ENCODE measurements at places on chromosomes 12 and 14.

- no peak for DNase-seq
Measured at GRCh38 chr12:106380954-106381353, 23.4 kb downstream of the POLR3B start.

DNA sequence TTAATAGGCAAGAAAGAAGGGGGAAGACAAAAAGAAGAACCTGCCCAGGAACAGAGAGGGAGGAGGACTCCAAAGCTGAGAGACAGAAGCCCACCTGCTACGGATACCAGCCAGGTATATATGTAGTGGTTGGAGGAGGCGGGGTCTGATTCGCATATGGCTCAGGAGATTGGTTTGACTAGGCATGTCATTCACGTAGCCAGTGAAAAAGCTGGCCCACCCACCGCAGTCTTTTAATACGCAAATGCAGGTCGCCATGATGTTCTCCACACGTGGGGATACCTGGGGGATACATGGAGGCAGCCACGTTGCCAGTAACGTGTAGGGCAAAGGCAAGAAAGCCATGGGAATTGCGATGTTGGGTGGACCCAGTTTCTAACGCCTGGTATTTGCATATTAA is 73.2 kb downstream of the NTS start:
- DNase-seq = no peak

DNA sequence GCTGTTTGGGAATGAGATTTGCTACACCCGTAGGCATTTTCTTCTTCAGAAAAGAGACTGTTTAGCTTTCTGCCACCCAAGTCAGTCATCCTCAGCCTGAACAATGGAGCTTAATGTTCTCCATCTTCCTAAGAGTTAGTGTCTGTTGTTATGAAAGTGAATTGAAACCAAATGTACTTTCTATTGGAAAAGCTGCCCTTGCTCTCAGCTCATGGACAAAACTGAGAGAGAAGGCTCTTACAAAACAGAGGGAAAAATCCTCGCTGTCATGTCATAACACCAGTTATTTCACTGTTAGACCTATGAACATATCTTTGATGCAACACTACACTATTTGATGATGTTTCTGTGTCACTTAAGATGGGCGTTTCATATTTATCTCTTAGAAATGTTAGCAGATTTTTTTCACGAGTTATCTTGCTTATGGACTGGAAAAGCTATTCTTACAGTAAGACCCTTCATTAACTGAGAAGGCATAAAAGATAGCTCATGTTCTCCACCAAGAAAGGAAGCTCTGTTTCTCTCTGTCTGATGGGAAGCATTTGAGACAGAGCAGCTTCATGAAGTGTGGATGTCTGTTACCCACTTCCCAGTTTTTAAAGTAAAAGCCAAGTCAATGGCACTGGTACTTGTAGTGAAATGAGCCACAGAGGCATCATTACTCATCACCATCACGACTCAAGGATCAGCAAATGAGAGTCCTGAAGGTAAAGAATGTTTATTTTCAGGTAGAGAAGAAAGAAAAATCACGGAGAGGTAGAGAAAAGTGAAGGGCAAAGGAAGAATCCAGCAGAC is 483.9 kb downstream of the ZFP36L1 start:
- no peak for DNase-seq

- no peak for DNase-seq
Measured at GRCh38 chr12:77888611-77889010, 57.9 kb downstream of the NAV3 start.

DNA sequence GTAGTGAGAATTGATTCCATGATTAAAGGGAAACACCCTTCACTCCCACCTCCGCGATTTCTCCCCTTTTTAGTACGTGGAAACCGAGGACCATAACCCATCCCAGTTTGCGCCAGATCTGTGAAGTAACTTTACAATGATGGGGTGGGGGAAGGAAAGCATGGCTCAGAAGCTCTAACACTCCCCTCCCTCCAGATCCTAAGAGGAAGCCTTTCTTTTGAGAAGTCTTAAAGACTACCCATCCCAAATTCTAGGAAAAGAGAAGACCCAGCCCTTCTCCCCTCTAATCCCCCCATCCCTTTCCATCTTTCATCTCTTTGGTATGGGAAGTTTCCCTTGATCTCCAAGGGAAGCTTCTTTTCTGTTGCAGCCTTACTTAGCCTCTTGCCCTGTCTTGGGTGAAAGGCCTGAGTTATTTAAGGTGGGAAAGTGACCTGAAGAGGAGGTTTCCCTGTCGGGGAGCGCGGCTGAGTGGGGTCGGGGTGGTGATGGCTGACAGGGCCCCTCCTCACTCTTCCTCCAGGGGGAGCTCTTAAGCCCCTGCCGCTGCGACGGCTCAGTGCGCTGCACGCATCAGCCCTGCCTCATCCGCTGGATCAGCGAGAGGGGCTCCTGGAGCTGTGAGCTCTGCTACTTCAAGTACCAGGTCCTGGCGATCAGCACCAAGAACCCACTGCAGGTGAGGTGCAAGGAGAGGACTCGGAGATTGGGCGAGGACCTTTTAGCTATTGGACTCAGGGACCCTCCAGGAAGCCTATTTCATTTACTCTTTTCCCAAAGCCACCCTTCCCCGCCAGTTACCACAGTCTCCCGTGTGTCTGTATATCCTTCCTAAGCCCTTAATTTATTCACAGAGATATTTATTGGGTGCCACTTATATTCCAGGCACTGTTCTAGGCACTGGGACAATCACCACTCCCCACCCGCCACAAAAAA is 1.8 kb downstream of the MARCHF9 start:
- peak; percentile 73 for DNase-seq

- no peak for DNase-seq
Measured at GRCh38 chr12:22803725-22804124, 178.8 kb downstream of the ETNK1 start.

DNA sequence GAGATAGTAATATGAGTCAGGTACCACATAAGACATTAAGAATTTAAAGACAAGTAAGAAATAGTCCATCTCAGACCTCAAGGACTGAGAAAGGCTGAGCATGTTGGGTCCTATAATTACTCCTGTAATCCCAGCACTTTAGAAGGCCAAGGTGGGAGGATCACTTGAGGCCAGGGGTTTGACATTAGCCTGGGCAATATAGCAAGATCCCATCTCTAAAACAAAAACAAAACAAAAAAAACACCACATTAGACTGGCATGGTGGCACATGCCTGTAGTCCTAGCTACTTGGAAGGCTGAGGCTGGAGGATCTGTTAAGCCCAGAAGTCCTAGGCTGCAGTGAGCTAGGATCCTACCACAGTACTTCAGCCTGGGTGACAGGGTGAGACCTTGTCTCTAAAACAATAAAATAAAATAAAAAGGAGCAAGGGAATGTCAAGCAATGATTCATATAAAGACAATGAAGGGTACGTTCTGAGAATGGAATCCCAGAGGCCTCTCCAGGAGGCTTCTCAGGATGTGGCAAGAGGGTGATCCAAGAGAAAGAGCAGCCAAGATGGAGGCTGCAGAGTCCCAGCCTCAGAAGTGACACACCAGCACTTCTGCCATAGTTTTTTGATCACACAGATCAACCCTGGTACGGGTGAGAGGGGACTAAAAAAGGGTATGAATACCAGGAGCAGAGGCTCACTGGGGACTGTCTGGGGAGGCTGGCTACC is 206.4 kb downstream of the CRADD start:
- DNase-seq = no peak

GRCh38 chr14:72613231-72613974 is 280.5 kb downstream of the DPF3 start:
- DNase-seq = no peak

- DNase-seq = no peak
Measured at GRCh38 chr14:98957211-98958047, 314.6 kb downstream of the BCL11B start.

GRCh38 chr12:131606218-131606901 is 104.5 kb upstream of the SFSWAP start:
- peak; percentile 48 for DNase-seq

DNA sequence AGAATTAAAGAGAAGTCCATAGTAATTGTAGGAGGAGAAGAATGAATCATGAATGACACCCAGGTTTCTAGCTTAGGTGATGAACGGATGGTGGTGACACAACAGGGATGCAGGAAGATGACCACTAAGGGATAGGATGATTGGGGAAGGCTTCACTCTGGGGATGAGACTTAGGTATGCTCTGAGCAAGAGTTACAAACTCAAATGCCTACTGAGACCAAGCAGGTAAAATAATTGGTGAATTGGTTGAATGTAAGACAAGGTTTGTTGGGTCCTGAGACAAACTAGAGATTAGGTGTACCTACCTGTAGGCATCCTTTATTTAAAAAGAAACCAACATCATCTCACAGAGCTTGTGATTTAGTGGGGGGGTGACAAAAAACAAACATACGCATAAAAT is 116.3 kb downstream of the CFAP54 start:
- no peak for DNase-seq

GRCh38 chr12:11885261-11886038 is 185.3 kb upstream of the BCL2L14 start:
- DNase-seq = no peak

- DNase-seq = no peak
Measured at GRCh38 chr12:47223848-47224213, 144.1 kb upstream of the AMIGO2 start.

DNA sequence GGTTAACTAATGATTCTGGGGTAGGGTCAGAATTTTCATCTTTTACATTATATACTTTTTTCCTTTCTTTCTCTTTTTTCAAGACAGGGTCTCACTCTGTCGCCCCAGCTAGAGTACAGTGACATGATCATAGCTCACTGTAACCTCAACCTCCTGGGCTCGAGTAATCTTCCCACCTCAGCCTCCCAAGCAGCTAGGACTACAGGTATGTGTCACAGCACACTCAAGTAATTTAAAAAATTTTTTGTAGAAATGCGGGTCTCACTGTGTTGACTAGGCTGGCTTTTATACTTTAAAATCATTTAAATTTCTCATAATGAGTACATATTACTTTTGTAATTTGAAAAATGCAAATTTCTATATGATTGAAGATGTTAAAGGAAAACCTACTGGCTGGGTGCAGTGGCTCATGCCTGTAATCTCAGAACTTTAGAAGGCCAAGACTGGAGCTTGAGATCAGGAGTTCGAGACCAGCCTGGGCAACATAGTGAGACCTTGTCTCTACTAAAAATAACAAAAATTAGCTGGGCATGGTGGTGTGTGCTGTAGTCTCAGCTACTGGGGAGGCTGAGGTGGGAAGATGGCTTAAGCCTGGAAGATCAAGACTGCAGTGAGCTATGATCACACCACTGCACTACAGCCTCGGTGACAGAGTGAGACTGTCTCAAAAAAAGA is 25.7 kb downstream of the R3HDM2 start:
- no peak for DNase-seq

- DNase-seq = no peak
Measured at GRCh38 chr12:80053051-80053790, 46.1 kb upstream of the OTOGL start.

DNA sequence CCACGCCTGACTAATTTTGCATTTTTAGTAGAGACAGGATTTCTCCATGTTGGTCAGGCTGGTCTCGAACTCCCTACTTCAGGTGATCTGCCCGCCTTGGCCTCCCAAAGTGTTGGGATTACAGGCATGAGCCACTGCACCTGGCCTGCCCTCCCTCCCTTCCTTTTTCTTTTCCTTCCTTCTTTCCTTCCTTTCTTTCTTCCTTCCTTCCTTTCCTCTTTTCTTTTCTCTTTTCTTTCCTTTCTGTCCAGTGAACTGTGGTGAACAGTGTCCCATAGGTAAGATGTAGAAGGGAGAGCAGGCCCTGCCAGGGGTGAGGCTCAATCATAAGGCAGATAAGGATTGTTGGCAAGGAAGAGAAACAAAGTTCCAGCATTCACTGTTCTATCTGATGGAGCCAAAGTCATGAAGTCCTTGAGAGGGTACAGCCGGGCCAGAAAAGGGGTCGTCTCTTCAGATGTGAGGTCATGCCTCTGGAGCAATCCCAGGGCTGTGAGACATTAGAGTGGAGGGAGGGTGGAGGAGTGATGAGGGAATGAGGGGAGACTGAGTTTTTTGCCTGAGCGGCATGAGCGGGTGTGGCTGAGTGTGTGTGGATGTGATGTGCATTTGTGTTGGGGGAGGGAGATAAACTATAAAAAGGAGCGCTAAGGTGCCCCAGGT is 4.2 kb upstream of the MLF2 start:
- DNase-seq = no peak

DNA sequence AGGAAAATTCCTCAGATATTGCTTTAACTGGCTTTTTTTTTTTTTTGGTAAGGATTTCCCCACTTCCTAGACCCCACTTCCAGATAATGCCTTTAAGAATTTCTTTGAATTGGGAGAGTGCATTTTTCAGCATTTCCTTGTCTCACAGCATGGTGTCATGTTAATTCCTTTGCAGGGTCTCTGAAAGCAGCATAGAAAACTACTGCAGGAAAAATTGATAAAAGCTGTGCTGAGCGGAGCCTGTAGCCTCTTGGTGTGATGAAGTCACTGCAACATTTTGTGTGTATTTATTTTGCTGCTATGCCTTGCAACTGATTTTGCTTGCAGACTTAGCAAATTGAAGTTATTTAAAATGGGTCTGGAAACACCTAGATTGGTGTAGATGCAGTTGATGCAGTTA is 2.7 kb downstream of the ANO4 start:
- DNase-seq = no peak

DNA sequence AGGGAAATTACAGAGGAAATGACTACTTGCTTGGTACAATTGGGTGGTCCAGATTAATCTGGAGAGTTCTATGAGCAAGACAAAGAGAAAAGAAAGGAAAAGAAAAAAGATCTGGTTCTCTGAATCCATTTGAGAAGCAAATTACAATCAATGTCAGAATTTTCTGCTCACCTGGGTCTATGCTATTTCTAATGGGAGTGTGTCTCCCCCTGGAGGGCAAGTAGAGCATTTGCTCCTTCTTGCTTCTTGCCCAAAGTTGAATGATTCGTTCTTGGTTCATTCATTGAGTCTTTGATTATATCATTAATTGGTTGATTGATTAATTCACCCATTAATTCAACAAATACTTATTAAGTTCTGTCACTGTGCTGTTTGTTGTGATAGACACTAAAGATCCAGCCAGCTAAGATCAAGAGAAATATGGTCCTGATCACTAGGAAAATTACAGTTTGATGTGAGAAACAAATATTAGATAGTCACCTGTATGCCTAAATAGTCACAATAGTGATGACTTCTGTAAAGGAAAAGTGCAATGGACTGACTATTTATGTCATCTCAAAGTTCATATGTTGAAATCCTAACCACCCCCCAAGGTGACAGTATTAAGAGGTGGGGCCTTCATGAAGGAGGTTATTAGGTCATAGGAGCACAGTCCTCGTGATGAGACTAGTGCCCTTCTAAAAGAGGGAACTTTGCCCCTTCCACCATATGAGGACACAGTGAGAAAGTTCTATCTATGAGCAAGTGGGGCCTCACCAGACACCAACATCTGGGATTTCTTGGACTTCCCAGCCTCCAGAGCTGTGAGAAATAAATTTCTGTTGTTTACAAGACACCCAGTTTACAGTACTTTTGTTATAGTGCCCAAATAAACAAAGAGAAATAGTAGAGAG is 8.0 kb upstream of the ASB8 start:
- peak; percentile 69 for DNase-seq

GRCh38 chr14:59566725-59567124 is 9.9 kb downstream of the CCDC175 start:
- DNase-seq = no peak

DNA sequence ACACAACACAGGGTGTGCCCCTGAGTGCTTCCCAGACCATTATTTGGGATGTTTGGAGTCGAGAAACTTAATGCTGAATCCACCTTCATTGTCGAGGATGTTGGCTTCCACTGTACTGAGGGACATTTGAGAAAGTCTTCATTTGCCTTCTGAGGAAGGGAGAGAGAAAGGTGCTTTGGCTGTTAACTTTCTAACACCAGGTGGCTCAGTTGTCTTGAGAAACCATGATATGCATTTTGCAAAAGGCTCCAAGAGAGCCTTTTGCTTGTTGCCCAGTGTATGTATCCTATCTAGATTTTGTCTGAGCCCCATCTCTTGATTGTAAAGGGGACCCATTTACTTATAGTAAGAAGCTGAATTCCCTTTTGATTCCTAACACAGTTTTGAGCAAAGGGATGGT is 28.6 kb upstream of the NRXN3 start:
- DNase-seq = no peak

Measured in CD4-positive, alpha-beta T cell treated with Interleukin-15 for 4 hours (primary cell).